LoVo (cell line): ENCODE measurements at places on chromosomes 2 and 18.
A peak's percentile ranks its signal among the peaks of the same experiment; 100 is the strongest.

DNA sequence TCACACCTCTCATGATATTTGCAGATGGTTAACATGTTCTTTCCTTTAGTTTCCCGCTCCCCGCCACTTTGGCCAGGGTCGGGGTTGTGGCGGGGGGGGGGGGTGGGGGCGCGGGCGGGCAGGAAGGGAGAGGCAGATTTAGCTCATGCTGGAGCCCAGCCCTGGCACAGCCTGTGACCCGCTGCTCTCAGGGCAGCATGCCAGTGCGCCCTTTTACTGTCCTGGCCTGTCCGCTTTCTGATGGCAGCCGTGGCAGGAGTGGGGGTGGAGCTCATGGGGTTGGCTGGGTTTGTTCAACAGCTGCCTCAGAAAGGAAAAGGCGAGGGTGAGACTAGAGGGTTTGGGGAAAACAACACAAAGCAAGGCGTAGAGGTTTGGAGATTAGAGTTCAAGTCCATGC, 56.1 kb downstream of the TNP1 start:
- no peak for DNase-seq

- no peak for DNase-seq
Measured at GRCh38 chr2:216031960-216032689, 18.8 kb upstream of the MREG start.

GRCh38 chr2:236370847-236371409, 106.7 kb upstream of the ASB18 start:
- no peak for DNase-seq

DNA sequence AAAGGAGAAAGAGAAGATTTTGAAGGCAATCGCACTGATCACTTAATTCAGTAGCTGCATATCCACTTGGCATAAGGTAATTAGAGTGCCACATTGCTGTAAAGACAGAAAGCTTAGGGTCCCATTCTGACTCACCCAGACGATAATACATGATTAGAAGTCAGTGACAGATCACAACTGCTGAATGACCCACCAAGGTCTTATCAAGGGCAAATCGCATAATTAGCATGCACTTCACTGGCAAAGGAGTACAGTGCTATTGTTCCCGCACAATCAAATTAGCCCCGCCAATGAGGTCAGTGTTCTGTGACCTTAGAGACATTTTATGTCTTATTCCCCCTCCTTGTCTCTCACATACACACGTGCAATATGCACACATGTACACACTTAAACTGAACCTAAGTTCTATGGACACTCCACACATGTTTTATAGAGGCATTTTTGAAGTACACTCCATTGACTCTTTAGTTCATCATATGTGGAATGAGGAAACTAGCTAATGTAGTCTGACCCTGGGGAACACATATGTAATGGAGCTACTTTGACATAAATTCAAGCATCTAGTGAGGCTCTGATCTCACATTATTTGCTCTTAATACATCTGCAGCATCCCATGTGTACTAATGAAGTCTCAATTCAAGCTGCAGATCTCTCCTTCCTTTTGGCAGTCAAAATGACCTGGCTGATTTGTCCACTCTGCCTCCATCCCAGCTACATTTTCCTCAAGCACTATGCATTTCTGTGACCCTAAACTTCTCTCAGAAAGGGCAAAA, 673.8 kb upstream of the FANCL start:
- DNase-seq = no peak

- DNase-seq = no peak
Measured at GRCh38 chr2:137261881-137262585, 496.7 kb downstream of the THSD7B start.

- DNase-seq = no peak
Measured at GRCh38 chr18:60358516-60358915, 14.1 kb downstream of the MC4R start.

- DNase-seq = no peak
Measured at GRCh38 chr2:105592288-105592687, 152.4 kb upstream of the NCK2 start.

- DNase-seq = no peak
Measured at GRCh38 chr18:27645929-27646328, 460.8 kb upstream of the CHST9 start.

DNA sequence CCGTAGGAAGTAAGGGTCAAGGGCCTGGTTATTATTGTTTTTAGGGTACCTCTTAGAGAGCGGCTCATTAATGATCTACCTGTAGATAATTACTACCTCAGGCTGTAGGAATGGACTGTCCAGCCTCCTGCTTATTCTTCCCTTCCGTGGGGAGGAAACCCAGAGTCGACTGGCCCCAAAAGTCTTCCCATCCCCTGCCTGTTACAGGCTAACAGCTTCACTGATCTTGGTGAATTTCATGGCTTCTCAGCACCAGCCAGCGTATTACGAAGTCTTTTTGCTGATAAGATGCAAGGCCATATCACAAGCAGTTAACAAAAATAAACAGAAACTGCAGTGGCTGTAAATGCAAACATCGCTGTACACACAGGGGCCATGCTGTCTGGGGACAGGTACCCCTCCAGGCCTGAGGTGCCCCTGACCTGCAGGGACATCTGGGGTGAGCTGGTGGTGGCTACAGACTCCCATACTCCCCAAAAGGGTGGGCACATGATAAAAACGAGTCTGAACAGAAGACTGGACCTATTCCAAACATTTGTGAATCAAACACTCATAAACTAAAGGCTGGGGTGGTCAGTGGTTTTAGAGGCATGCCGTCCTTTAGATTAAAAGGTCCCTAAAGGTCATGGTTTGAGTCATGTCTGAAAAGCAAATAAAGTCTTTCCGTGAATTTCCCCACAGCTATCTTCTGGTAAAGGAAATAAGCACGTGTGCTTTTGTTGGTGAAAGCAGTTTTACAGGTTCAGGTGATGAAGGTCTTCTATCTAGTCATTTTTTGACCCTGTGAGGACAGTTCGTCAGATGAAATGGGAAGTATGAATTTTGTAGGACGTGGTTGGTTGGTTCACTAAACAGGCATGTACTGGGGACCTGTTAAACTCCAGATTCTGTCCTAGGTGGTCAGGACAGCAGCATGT, 36.7 kb downstream of the TTC39C start:
- peak; percentile 42 for DNase-seq

DNA sequence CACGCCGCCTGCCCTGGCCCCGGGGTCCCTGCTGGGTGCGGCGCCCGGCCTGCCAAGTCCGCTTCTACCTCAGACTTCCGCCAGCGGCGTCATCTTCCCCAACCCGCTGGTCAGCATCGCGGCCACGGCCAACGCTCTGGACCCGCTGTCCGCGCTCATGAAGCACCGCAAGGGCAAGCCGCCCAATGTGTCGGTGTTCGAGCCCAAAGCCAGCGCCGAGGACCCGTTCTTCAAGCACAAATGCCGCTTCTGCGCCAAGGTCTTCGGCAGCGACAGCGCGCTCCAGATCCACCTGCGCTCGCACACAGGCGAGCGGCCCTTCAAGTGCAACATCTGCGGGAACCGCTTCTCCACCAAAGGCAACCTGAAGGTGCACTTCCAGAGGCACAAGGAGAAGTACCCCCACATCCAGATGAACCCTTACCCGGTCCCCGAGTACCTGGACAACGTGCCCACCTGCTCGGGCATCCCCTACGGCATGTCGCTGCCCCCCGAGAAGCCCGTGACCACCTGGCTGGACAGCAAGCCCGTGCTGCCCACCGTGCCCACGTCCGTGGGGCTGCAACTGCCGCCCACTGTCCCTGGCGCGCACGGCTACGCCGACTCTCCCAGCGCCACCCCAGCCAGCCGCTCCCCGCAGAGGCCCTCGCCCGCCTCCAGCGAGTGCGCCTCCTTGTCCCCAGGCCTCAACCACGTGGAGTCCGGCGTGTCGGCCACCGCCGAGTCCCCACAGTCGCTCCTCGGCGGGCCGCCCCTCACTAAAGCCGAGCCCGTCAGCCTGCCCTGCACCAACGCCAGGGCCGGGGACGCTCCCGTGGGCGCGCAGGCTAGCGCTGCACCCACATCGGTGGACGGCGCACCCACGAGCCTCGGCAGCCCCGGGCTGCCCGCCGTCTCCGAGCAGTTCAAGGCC, 13.7 kb downstream of the SALL3 start:
- DNase-seq = no peak

DNA sequence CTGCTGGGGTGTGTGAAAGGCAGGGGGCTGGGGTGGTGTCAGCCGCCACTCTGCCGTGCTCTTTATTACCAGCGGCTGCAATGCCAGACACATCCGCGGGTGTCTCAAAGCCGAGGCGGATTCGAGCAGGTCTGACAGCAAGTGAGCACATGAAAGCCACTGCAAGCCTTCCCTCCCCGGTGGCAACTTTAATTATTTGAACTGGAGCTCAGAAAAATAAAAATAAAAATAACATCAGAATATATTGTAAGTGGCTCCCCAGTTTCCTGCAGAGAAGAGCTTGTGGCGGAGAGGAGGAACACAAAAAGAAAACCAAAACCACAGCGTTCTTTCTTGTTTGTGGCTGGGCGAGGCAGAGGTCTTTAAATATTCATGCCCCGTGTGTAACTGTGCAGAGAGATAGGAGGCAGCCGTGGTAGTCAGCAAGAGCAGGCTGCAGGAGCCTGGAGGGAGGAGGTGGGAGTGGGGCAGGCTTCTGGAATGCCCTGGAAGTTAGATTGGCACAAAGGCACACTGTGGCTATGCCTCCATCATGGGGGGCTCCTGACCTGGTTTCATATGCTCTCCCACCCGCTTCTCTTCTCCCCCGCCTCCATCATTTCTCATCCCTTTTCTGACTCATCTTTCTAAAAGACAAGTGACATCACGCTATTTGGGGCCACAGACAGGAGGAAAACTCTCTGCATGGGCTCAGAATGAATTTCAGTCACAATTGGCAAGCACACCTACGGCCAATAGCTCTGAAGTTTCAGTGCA, 199.8 kb downstream of the CLIP4 start:
- no peak for DNase-seq

- DNase-seq = no peak
Measured at GRCh38 chr2:120314690-120315366, 31.1 kb upstream of the INHBB start.

DNA sequence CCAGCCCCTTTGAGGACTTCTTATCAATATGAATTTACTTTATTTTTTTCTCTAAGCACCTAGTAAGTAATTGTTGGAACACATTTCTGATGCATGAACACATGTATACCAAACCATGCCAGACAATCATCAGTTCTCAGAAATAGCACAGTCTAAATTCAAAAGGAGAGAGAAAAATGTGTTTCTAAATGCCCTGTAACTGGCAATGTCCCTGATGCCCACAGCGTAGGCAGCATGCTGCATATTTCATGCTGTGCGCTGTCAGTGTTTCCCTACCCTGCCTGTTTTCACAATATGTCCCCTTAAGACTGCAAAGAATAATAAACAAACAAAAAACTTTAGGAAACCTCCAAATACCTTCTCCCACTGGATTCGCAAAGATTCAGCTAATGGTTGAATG, 881.0 kb upstream of the CHAC2 start:
- DNase-seq = no peak

DNA sequence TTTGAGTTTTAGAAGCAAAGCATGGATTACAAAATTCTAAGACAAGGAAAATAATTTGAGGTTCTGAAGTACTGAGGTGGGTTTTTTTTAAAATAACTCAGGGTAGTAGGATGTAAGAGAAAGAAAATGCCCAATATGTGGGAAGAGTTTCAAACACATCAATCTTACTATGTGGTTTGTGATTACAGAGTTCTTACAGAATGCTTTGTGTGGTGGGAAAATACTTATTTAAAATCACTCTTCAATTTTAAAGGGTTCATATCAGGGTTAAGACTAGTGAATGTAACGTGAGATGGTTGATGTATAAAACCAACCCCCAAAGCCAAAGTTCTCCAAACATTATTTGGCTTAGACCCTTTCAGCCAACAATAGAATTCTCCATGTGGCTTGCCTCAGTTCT, 173.5 kb downstream of the UBE2E3 start:
- no peak for DNase-seq

GRCh38 chr2:41768310-41768709, 279.5 kb upstream of the PKDCC start:
- DNase-seq = no peak

GRCh38 chr2:85743304-85743978, 10.3 kb upstream of the ATOH8 start:
- no peak for DNase-seq

DNA sequence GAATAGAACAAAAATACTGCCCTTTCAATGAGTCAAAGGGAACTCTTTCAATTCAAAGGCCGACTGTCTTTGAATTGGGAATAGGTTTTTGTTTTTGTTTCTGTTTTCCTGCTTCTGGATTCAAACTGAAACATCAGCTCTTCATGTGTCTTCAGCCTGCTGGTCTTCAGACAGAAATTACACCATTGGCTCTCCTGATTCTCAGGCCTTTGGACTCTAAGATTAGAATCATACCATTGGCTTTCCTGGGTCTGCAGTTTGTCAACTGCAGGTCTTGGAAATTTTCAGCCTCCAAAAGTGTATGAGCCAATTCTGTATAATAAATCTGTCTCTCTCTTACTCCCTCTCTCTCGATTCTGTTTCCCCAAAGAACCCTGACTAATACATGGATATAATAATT, 31.1 kb downstream of the CTLA4 start:
- no peak for DNase-seq

DNA sequence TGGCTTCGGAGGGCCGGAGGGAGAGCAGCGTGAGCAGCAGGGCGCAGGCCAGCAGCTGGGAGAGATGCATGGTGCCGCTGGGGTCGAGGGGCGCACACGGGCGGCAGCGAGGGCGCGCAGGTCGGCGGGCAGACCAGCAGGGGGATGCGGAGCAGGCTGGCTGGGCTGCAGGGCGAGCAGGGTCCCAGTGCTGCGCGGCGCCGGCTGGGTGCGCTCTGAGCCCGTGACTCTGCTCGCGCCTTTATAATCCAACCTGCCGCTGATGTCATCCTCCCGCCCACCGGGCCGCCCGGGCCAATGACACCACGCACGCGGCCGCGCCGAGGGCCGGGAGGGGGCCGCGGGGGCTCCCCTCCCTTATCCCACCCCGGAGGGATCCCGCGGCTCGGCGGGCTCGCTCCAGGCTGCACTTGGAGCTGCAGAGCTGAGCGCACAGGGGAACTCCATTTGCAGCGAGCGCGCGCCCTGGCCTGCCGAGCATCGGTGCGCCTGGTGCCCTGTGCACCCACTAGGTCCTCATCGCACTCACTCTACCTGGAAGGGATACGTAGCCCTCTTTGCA, at the start of gene NPPC:
Gene NPPC, minus strand, starts transcription at position 217 of the 562 bp plus-strand sequence. Its CDS starts 147 bp downstream, at position 70.
- DNase-seq = no peak

GRCh38 chr2:11904029-11904428, 157.6 kb downstream of the LPIN1 start:
- no peak for DNase-seq

GRCh38 chr2:108776475-108776874, 10.1 kb upstream of the CCDC138 start:
- DNase-seq = no peak

- DNase-seq = no peak
Measured at GRCh38 chr2:231394211-231395141, 1.0 kb upstream of the B3GNT7 start.
